ENCODE measurements at places on chromosomes 7 and 10. TPM values are rescaled to one million over a fixed set of nuclear protein-coding genes. Genes with fewer than 3 reads are reported as not detected.

DNA sequence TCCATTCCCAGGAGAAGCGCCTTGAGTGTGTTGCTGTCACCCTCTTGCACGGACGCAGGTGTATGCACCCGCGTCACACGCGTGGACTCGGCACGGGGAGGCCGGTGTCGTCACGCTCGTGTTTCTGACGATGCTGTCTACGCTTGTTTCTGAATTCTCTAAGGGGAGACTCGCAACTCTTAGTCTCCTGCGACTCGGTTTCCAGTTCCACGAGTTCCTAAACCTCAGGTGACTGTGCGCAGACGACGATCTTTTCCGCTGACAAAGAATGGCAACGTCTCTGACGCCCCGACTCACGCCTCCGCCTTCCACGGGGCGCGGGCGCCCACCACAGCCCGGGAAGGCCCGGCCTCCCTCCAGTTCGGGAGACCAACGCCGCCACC lies 579 bp downstream of the IDI1 start:
- DNase-seq: peak; percentile 53

The ARPC1A gene
- 58.8 TPM for total RNA-seq

GRCh38 chr7:158949359-158949758 lies 93.0 kb downstream of the DYNC2I1 start:
- DNase-seq: no peak

DNA sequence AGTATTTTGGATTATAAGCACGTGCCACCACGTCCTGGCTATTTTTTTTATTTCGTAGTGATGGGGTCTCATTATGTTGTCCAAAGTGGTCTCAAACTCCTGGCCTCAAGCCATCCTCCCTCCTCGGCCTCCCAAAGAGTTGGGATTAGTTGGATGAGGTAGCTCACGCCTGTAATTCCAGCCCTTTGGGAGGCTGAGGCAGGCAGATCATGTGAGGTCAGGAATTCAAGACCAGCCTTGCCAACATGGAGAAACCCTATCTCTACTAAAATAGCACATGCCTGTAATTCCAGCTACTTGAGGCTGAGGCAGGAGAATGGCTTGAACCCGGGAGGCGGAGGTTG lies 21.8 kb upstream of the YWHAG start:
- DNase-seq: peak; percentile 48

DNA sequence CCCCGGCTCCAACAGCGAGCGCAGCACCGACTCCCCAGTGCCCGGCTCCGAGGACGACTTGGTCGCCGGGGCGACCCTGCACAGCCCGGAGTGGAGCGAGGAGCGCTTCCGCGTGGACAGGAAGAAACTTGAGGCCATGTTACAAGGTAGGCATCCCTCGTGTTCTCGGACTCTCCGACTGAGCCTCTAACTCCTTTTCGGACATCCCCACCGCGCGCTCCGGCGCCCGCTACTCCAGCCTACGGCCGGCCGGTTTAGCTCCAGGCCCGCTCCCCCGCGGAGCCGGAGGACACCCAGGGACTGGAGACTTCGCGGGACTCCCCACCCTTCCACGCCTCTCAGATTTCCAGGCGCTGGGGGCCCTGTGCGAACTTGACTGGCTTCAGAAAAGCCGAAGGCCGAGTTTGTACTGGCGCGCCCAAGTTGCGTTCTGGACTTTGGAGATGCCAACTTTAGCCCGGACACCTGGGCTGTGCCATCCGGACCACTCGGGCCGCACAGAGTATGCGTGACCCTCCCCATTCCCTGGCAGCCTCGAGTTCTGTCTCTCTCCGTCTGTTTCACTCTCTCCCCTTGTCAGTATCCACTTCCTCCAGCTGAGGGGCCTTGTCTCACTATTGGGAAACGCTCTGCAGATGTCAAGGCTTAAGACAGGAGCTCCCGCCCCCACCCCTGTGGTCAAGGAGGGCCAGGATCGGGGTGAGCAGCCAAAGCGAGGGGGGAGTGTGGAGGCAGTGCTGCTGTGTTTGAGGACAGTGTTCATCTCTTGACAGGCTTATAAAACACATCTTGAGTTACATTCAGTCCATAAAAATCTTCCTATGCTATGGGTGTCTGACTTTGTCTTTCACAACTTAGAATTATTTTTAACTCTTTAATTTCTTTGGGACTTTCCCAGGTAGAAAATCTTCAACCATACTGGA lies 777 bp downstream of the BICC1 start:
- peak; percentile 82 for DNase-seq

DNA sequence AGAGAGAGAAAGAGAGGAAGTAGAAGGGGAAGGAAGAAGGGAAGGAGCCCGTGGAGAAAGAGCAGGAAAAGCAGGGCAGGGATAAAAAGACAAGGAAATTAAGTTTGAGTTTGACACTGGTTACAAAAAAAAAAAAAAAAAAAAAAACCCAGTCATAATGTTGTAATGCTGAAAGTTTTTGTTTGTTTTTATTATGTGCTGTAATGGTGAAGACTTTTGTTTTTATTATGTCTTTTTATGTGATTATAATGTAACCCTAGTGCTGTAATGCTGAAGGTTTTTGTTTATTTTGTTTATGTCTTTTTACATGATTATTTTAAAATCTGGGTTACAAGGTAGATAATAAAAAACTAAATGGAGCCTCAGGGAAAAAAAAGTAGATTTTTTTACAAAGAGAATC lies 184.8 kb downstream of the SEMA3A start:
- DNase-seq: no peak

DNA sequence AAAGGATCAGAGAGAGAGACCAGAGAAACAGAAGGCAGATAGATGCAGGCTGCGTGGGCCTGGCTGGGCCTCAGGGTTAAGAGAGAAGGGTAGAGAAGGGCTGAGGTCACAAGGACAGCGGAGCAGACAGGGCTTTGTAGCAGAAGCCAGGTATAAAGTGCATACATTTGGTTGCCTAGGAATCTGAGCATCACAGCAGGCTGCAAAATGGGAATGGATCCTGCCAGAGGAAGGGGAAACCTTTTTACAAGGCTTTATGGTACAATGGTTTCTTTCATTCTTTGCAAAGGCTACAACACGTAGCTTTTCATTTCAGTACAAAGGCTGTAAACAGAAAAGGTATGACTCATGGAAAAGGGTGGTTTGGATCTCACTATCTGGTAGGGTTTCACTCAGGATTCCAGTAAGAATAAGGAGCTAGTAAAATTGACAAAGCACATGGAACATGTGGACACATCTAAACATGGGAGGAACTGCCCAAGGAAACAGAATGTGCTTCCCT lies 275.1 kb downstream of the DOCK4 start:
- no peak for DNase-seq

- DNase-seq: no peak
Observed at GRCh38 chr10:83153714-83154113, 985.6 kb upstream of the GHITM start.

The FAM24B gene
- total RNA-seq: not detected

The EPHB6 gene
- total RNA-seq: 3.1 TPM

DNA sequence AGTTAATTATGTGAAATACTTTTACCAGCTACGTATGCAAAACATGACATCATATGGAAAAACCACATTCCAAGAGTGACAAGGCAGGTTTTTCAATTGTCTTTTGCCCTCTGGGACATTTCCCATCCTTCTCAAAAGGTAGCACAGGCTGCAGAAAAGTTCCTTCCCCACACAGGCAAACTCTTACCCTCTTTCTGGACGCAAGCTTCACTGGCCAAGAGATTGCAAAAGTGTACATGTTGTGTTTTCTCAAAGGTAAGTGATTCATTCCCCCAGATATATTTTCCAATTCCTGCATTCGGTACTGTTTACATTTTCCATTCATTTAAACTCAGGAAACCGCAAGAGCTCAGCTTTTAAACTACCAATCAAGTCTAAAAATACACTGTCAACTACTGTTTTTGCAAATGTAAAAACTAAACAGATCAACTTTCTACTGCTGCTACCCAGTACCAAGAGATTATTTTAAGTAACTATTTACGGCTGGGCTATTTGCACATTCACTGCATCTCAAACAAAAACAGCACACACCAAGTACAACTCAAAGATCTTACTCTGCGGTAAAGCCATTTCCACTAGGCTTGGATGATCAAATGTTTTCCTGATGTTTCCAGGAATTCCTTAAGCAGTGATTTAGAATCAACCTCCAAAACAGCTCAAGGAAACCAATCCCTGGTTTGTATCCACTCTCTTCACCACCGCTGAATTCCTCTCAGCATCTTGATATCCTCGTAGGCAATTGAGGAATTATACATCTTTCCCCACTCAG lies 233.6 kb upstream of the CCDC6 start:
- peak; percentile 35 for DNase-seq

GRCh38 chr7:20314198-20314597 lies 16.5 kb upstream of the ITGB8 start:
- no peak for DNase-seq

The HIP1 gene
- 11.1 TPM for total RNA-seq

DNA sequence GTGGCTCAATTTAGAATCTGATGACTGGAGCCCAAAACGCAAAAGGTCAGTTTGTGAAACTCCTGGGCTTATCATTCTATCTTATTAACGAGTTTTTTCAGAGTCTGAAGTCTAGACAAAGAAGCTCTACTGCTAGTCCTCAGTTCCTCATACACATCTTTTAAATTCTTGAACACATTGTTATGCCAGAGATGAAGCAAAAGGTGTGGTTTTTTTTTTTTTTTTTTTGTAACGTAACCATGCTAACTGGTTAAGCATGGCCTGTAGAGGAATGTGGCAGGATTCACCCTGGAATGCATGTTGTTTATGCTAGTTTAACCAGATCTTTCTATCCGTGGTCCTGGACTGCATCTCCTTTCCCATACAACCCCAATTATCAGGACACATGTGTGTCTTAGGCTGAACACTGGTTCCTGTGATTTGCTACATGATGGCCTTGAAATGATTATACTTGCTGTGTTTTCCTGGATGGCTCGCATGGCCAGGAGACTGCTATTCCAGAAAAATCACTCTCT lies 79.3 kb upstream of the MDFIC start:
- no peak for DNase-seq

- no peak for DNase-seq
Observed at GRCh38 chr7:82805527-82805960, 357.1 kb downstream of the PCLO start.

DNA sequence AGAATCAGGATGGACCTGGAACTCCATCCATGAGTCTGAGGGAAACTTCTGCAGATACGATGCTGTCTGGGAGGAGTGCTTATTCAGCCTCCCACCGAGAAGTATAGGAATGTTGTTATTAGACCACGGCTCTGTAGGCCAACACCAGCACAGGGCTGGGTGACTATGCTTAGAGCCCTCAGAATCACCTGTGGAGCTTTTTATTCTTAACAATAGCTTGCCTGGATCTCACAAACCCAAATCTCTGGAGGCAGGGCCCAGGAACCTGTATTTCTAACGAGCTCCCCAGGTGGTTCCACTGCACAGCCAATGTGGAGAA lies 55.6 kb upstream of the ARID5B start:
- DNase-seq: no peak

The ITGA8 gene
- total RNA-seq: 1.6 TPM

The CPSF4 gene
- 21.4 TPM for total RNA-seq

The MTERF1 gene
- total RNA-seq: 3.3 TPM

The FAS gene
- total RNA-seq: 2.7 TPM

- peak; percentile 53 for DNase-seq
Observed at GRCh38 chr7:117019786-117020590, 66.7 kb downstream of the ST7 start.

- peak; percentile 67 for DNase-seq
Observed at GRCh38 chr10:6737080-6737641, 157.1 kb upstream of the PRKCQ start.

- DNase-seq: no peak
Observed at GRCh38 chr7:149479568-149479967, 18.0 kb downstream of the ZNF746 start.

- DNase-seq: no peak
Observed at GRCh38 chr10:24952143-24952706, at the start of gene PRTFDC1. PRTFDC1 (minus strand) TSS chr10:24952606; CDS start chr10:24952575, 31 bp downstream.

The ABCC2 gene
- total RNA-seq: 0.89 TPM

The PSPH gene
- total RNA-seq: 3.5 TPM

DNA sequence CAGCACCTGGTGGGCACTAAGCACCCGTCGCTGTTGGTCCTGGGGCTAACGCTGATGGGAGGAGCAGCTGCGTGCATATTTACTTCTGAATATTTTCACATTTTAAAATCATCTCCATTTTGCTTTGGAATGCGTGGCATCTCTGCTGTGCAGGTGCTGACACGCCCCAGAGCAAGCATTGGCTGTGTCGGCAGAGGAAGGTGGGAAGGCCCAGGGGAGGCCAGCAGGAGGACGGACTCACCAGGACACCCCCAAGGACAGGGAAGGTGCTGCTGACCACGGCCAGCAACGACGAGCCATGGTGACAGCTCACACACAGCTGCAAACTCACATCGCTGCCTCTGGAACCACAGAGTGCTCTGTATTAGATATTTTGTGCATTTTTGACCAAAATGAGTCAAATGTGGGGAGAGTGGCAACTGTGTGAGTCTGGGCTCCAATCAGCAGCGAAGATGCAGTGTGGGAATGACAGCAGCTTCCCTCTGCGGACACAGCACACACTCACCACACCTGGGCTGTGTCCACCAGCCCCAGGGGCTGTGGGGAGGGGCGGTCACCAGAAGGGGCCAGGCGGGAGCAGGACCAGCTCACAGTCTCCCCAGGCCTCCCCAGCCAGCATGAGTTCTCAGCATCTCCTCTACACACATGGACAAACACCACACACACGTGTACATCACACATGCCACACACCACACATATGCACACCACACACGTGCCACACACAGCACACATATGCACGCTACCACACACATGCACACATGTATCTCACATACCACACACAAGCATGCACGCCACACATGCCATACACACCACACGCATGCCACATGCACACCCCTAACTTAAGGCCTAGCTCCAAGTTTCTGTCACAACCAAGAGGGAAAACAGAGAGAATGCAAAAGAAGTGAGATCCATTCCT lies 58.2 kb downstream of the PTPRN2 start:
- no peak for DNase-seq
